Activated naive CD4-positive, alpha-beta T cell (primary cell): ENCODE measurements at places on chromosomes 11 and 22.

GRCh38 chr11:114738954-114739353, 60.6 kb downstream of the NXPE2 start:
- DNase-seq: no peak

- DNase-seq: no peak
These were observed 3.0 kb downstream of the C11orf68 start for GRCh38 chr11:65915821-65916251.

GRCh38 chr11:107218123-107219013, 200.1 kb upstream of the GUCY1A2 start:
- no peak for DNase-seq

DNA sequence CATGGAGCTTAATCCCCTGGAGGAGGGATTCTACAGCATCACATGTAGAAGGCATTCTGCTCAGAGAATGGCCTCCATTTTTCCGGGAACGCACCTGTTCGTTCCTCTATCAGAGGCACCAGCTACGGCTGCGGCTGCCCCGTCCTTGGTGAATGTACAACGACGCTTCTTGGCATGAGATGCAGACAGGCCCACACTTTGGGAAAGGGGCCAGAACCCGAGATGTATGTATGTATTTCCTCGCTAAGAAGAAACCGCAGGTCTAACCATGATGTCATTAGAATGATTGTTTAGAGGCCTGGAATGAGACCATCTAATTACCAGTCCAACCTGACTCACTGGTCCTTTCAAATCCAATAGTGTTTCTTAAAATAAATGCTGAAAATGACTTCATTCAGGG, 1293.4 kb downstream of the TBC1D22A start:
- no peak for DNase-seq

DNA sequence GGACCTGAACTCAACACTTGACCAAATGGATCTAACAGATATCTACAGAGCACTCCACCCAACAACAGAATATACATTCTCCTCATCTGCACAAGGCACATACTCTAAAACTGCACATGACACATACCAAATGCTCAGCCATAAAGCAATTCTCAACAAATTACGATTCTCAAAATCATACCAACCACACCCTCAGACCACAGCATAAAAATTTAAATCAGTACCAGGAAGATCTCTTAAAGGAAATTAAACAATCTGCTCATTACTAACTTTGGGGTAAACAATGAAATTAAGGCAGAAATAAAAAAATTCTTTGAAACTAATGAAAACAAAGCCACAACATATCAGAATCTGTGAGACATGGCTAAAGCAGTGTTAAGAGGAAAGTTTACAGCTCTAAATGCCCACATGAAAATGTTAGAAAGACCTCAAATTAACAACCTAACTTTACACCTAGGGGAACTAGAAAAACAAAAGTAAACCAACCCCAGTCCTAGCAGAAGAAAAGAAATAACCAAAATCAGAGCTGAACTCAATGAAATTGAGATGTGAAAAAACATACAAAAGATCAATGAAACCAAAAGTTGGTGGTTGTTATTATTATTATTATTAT, 37.2 kb downstream of the TMEM123 start:
- DNase-seq: no peak

GRCh38 chr11:12809864-12810567, 135.8 kb downstream of the TEAD1 start:
- DNase-seq: no peak

GRCh38 chr11:46308631-46309419, 31.4 kb downstream of the CREB3L1 start:
- DNase-seq: peak; percentile 43

DNA sequence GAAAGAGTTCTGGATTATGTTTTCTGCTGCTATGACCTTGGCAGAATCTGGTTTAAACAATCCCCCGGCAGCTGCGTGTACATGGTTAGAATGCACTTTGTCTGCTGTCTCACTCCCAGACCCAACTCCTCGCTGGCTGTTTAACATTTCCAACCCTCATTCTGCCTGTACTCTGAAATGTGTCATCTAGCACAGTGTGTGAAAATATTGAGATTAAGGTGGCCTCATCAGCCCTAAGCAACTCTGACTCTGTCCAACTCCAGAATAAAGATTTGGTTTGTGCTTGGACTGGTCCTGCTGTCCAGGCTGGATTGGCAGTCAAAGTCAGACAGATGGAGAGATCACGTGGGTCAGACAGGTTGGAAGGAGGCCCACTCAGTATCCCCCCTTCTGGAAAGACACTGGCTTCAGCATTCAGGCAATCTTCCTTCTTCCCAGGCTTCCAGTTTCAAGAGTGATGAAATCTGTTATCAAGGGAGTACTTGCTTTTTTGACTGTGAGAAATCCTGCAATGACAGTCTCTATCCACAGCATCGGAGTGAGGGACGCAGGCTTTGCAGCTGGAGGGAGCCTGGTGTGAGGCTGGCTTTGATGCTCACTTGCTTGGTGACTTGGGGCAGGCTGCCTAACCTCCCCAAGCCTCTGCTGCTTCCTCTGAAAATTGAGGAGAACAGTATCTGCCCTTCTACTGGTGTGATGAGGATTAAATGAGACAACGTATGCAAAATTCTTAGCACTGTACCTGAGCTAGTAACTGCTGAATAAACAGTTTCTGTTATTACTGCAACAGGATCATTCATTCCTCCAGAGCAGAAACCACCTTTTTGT, 29.8 kb downstream of the ABTB2 start:
- no peak for DNase-seq

GRCh38 chr11:104957280-104957679, 11.1 kb downstream of the CASP4 start:
- no peak for DNase-seq

DNA sequence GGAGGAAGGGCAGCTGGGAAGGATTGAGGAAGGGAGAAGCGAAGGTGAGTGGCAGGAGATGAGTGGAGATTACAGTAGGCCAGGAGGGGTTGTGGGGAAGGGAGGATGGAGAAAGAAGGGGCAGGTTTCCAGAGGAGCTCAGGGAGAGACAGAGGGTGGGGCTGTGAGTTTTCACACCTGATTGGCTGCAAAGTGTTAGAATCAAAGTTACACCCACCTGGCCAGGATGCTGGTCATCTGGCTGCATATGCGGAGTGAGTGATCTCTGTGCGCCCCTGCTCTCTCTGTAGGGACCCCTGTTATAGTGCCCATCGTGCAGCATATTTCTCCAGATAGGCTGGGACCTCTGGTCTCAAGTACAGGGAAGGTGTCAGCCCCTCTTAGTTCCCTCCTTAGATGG, 18.3 kb downstream of the AMPD3 start:
- no peak for DNase-seq

DNA sequence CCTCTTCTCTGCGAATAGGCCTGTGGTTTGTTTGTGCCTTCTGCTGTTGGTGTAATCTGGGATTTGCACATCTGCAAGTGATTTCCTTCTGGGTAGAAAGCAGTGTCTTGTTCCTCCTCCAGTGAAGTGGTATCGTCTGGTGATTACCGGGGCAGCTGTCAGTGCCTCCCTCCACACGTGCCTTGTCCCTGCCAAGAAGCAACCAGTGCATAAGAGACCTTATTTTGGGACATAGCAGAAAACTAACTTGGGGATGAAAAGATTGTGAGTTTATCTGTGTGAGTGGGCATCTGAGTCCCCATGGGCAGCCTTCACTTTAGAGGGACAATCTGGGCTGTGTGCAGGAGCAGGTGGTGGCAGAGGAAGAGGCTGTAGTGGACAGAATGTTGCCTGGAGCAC, 71.5 kb upstream of the SORL1-AS1 start:
- DNase-seq: no peak

DNA sequence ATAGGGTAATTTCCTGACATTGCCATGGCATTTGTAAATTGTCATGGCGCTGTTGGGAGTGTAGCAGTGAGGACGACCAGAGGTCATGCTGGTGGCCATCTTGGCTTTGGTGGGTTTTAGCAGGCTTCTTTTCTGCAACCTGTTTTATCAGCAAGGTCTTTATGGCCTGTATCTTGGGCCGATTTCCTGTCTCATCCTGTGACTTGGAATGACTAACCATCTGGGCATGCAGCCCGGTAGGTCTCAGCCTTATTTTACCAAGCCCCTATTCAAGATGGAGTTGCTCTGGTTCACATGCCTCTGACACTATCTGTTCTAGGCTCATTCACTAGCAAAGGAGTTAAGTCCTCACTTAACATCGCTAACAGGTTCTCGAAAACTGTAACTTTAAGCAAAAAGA, 1374.2 kb downstream of the FAM181B start:
- DNase-seq: no peak

DNA sequence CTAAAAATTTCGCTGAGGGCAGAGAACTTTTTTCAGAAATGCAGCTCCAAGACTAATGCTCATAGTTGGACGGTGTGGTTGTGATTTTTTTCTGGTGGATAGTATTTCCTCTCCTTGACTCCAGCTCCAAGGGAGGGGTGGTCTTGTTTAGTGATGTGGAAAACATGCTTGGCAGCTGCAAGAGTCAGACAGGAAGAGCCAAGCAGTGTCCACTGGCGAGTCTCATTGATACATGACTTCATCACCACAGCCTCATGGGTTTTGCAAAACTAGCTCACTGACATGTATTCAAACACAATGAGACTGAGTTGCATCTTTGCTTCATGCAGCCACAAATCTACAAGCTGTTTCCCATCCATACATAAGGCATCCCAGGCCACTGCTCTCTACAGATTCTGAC, 7.3 kb upstream of the KCNJ1 start:
- no peak for DNase-seq

GRCh38 chr22:48228468-48228867, 1466.0 kb downstream of the TBC1D22A start:
- DNase-seq: no peak

DNA sequence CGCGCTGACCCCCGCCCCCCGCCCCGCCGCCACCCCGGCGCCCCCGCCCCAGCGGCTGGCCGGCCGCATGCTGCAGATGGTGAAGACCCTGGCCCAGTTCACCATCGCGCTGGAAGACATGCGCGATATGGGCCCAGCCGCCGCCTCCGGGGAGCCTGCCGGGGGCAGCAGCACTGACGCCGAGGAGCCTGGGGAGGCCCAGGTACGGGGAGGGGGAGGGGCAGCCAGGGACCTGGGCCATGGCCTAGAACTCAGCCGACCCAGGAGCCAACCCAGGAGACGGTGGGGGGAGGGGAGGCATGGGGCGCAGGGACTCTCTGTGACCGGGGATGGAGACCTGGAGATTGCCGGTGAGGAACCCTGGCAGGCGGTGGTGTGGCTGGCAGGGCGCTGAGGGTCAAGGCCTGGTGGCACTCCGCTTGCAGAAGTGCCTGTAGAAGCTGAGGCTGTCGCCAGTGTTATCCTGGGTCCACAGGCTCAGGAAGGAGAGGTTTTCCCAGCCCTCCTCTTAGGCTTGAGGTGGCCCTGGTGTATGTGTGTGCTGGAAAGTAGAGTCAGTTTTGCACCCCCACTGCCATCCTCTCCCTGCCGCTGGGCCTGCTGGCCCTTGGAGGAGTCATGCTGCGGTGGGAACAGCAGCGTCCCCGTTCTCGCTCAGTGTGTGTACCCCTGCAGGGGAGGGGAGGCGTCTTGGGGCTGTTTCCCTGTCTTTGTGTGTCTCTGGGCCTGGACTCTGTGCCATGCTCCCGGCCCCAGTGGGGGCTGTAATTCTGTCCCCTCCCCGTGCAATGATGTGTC, 32.9 kb upstream of the RELT start:
- DNase-seq: no peak

DNA sequence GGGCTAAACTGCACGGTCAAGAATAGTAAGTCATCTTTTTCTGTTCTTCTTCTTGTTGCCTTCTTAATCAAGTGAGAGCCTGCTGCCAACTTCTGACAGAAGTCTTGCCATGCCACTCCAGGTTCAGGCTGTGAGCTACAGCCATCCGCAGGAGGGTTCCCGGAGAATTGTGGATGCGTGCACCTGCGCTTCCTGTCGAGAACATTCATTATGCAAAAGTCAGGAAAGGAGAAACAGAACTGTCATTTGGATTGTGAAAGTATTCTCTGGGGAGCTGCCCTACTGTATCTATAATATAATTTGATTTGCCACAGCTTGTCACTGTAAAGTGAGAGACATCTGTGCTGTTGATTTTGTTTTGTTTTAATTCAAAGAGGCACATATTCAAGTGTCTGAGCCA, 12.3 kb downstream of the IL17RA start:
- DNase-seq: no peak

GRCh38 chr11:128919216-128919615, 23.5 kb downstream of the TP53AIP1 start:
- no peak for DNase-seq

GRCh38 chr22:47566491-47566890, 804.0 kb downstream of the TBC1D22A start:
- DNase-seq: no peak

GRCh38 chr22:38735126-38735464, 20.7 kb downstream of the SUN2 start:
- no peak for DNase-seq

- no peak for DNase-seq
These were observed 471 bp upstream of the CEP126 start for GRCh38 chr11:101914341-101914737.

DNA sequence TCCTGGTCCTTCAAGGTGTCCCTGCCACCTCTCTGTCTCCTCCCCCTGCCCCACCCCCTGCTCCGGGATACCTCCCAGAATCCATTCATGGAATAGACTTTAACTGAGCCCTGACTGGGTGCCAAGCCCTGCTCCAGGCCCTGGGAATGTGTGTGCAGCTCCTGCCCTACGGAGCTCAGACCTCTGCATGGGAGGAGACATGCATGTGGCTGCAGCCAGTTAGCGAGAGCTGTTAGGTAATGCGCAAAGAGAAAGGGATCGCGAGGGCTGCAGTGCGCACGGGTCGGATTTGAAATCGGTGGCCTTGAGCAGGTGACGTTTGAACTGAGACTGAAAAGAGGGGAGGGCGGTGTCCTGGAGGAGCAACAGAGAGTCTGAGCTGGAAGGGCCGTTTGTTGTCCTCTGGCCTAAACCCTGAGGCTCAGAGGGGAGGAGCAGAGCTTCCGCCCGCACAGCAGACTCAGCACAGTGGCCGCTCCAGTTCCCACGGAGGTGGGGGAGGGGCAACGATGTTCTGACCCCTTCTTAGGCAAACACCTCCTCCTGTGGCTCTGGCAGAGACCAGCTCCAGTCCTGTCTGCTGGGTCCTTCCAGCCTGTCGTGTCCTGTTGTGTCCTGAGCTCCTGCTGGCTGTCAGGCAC, 19.8 kb upstream of the LRRC10B start:
- DNase-seq: no peak

DNA sequence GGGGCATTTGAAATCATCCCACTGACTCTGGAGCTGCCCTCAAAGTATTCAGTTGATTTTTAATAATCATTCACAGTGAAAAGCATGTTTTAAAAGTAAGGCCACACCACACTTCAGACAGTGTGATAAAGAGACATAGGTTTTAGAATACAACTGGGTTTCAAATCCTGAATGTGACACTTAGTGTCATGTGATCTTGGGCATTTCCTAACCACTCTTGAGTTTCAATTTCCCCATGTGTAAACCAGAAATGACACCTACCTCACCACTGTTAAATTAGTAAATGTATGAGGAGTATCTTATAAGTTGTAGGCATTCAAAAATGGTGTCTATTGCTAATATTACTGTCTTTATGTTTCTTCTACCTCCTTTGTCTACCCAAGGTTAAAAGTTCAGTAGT, 5.4 kb downstream of the TMEM123 start:
- DNase-seq: no peak
